ENCODE measurements at places on chromosomes 7 and 10.

DNA sequence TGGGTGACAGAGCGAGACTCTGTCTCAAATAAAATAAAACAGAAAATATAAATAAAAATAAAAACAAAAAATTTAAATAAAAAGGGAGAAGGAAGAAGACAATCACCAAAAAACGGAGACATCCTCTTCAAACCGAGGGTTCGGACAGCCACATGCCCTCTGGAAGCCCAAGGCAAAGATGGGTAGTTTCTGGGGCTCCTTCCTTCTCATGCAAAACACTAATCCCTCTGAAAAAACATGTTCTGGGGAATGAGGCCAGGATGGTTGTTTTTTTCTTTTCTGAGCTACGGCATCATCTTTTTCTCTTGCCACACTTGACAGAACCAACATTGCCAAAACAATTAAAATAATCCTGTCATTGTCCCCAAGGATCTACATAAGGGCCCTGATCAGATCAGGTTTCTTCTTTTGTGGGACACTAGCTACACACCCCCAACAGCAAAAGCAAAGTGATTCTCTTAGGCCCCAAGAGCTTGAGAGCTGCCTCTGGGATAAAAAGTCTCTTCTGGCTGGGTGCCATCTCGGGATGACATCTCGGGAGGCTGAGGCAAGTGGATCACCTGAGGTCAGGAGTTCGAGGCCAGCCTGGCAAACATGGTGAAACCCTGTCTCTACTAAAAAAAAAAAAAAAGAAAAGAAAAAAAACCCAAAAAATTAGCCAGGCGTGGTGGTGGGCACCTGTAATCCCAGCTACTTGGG is 14.2 kb upstream of the POR start:
- no peak for DNase-seq

- no peak for DNase-seq
Measured at GRCh38 chr10:29191674-29192073, 97.2 kb upstream of the LYZL1 start.

DNA sequence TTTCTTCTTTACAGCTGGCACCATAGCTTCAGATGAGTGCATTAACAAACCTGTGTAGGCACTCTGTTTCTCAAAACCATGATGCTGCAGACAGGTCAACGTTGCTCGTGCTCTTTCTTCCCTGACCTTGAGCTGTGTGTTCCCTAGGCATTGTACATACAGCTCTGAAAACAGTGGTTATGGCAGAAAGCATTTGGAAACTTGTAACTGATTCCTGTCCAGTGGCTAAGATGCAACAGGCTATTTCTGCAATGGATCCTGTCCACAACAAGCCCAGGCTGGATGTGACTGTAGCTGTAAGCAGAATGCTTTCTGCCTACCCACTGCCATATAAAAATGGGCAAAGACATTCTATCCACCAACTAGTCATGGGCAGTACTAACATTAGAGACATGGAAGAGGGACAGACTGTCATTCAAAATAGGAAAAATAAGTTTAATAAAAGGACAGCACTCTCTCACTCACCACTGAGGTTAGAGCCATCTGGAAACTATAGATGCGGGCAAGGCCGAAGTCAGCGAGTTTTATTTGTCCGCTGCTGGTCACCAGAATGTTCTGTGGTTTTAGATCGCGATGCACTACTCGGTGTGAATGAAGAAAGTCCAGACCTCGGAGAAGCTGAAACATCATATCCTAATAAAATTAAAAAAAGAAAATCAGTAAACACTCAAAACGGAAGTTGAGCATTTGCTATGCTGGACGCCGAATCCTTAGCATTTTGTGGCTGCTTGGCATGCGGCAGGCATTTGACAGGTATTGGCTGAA is 111.0 kb downstream of the CDK6 start:
- DNase-seq, result no peak

DNA sequence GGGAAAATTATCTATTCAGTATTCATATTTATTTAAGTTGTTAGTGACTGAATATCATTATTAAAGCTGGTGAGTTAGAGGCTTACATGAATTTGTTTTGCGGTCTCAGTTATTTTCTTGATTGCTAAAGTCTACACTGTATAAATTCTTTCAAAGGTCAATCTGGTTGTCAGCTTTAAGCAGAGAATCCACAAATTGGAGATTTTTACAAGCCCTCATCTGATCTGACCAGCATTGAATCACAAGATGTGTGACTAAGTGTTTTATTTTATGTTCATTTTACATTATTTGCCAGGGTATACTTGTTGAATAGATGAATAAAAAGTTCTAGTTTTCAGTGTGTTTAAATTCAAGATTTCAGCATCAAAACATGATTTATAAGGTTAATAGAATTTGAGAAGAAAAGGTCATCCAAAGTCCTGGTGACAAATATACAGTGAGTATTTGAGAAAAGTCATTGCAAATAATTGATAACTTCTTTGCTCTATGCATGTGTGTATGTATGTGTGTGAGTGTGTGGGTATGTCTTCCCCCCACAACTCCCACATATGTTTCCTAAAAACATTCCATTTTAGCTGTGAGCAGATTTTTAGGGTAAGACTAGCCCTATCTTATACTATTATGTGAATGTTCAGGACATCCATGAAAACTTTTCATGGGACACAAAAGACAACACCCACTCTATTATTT is 4.4 kb downstream of the SEMA3A start:
- no peak for DNase-seq

GRCh38 chr7:38863601-38864291 is 45.2 kb downstream of the VPS41 start:
- DNase-seq, result no peak

- DNase-seq, result no peak
Measured at GRCh38 chr7:76261931-76262330, 40.5 kb upstream of the HSPB1 start.

GRCh38 chr7:41942468-41943093 is 239.7 kb upstream of the INHBA start:
- DNase-seq, result no peak

DNA sequence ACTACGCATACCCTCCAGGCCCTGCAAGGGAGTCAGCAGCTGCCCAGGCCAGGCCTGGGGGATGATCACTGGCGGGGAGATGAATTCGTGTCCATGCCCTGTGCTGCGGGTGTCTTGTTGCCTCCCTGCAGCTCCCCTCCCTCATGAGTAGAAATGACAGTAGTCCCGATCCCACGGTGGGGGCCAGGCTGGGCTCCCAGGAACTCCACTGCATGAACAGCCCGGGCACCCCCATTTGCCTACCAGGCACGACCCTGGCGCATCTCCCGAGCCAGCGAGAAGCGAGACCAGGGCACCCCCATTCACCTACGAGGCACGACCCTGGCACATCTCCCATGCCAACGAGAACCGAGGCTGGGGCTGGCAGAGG is 246.5 kb downstream of the ELFN1 start:
- DNase-seq, result no peak

GRCh38 chr10:68053553-68053952 is 21.5 kb downstream of the HERC4 start:
- no peak for DNase-seq

- no peak for DNase-seq
Measured at GRCh38 chr7:101922631-101923601, 105.5 kb downstream of the CUX1 start.

DNA sequence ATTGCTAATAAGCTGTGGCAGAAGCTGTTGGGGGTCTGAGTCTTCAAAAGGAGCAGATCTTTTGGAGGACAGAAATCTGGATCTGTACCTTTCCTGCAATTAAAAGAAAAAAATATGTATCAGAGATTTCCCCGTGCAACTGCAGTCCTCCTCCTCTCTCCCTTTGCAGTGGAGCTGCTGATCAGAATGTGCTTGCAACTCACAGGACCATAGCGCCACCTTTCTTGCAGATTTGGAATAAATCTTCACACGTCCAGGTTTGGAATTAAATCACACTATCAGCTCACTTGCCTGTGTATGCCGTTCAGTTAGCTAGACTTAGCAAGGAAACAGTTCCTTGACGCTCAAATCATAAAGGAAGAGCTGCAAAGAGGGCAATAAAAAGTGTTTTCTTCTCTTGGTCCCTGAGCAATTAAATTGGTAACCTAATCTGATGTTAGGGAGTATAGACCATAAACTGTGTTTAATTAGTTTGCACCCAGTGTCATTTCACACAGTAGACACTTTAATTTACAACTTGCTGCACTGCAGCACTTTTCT is 77.4 kb downstream of the PON1 start:
- DNase-seq, result no peak

- no peak for DNase-seq
Measured at GRCh38 chr10:12643279-12643678, 293.9 kb downstream of the CAMK1D start.

GRCh38 chr7:129949292-129950133 is 3.2 kb downstream of the UBE2H start:
- peak; percentile 21 for DNase-seq

DNA sequence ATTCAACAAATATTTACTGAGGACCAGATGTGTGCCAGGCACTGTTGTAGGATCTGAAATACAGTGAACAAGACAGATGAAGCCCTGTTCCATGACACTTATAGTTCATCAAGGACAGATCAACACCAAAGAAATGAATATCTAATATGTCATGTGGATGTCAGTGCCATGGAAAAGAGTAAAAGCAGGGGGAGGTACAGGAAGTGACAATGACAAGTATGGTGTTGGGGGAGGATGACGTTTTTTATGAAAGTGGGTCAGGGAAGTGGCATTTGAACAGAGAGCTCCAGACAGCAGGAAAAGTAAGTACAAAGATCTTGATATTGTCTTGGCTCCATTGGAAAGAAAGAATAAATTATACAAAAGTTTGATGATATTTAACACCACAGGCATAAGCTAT is 7.0 kb upstream of the SFMBT2 start:
- DNase-seq, result no peak

- DNase-seq, result no peak
Measured at GRCh38 chr7:98724591-98724990, 107.5 kb downstream of the NPTX2 start.

GRCh38 chr7:36440880-36441279 is 51.2 kb downstream of the ANLN start:
- no peak for DNase-seq

DNA sequence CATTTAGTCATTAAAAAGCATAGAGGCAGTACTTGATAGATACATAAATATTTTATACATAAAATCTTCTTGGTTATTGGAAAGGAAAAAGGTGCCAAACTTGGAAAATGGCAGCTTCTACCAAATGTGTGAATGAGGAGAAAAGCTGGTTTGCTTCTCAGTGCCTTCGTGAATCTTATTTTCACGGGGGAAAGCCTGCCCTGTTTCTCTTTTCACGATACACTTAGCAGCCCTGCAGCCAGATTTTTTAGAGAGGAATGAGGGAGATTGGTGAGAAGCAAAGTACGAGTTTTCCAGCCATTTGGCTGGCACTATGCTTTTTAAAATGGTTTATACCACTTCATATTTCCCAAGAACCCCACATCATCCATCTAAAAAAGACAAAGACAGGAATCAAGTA is 22.9 kb upstream of the C1QL3 start:
- no peak for DNase-seq

DNA sequence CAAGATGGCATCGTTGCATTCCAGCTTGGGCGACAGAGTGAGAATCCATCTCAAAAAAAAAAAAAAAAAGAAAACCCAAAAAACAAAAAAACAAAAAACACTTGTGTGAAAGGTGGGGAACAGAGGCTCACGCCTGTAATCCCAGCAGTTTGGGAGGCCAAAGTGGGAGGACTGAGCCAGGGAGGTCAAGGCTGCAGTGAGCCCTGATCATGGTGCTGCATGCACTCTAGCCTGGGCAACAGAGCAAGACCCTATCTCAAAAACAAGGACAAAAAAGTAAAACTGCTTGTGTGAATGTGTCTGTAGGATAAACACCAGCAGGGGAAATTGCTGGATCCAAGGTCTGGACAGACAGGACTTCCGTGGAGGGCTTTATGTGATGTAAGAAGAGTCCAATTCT is 4.5 kb downstream of the PAOX start:
- no peak for DNase-seq

DNA sequence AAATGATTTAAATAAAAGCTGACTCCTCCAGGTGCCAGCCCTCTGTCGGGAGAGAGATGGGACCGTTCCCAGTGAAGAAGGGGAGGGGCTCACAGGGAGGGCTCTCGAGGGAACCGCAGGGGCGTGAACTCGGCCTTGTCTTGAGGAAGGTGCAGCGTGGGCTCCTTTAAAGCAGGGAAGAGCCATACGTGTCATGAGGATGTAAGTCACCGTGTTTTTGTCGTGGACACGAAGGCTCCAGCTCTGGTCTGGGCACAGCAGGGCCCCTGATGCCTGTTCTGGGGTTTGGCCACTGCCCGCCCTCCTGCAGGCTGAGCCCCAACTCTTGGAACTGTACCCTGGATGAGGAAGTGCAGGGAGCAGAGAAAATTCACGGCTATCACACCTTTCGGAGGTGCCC is 45.0 kb downstream of the JAKMIP3 start:
- no peak for DNase-seq

DNA sequence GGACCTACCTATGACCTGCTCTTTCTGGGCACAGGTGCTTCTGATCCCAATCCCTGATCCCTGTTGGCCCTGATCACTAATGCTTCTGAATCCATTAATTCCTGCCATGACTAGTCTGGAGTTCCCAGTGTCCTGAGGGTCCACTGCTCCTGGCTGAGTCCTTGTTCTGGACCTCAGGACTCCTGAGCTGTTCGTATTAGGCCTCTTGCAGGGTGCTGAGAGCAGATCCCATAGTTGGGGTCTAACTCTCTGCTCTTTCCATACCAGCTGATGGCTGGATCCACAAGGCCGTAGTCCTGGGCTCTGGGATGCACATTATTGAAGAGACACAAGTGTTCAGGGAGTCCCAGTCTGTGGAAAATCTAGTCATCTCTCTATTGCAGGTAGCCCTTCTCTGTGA is 7.0 kb downstream of the MRPL43 start:
- DNase-seq, result no peak

DNA sequence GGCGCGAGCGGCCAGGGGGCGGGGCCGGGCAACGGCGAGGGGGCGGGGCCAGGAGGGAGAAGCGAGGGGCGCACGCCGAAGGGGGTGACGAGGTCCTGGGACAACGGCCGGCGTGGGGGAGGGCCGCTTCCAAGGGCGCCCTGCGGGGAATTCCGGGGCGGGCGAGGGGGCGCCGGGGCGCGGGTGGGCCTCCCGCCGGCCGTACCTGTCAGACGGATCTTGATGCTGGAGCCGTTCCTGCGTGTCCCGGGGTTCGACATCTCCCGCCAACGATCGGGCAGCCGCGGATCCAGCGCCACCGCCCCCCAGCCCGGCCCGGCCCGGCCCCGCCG is 421 bp downstream of the SMURF1 start:
- no peak for DNase-seq

DNA sequence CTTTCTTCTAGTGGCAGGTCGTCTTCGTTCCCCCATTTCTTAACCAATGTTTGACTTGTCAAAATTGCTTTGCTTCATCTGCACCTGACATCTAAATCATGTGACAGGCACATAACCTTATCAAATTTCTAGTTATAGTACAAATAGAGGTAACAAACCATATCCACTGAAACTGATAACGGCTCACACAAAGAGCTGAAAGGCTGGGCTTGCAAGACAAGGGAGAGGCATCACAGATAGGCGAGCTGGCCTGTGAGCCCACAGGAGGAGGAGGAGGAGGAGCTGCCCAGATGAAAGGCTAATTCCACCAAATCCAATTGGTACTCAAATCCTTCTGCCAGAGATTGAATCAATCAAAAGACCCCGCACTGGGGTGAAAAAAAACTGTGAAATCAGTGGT is 80.2 kb upstream of the NEBL start:
- DNase-seq, result no peak

- DNase-seq, result no peak
Measured at GRCh38 chr10:75860009-75860408, 428.6 kb downstream of the LRMDA start.

GRCh38 chr10:96830511-96831199 is 1.4 kb upstream of the LCOR start:
- peak; percentile 81 for DNase-seq

GRCh38 chr10:95248989-95249388 is 41.8 kb downstream of the PDLIM1 start:
- DNase-seq, result no peak
